ENCODE measurements at places on chromosomes 16 and 17.

DNA sequence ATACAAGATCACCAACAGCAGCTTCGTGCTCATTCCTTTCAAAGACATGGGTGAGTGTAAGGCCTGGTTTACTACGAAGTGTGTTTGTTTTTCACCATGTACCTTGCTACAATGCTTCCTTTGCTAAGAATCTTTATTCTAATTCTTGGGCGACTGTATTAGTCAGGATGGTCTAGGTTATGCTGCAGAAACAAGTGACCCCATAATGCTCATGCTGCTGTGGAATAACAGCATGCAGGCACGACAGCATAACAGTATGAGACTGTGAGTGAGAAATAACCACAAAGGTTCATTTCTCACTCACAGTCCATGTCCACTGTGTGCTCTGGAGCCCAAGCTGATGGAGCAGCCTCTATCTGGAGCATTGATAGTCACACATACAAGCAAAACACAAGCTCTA, 38.0 kb downstream of the TMC7 start:
- H3K4me1 ChIP-seq = no peaks in the 10 kb centered on the region
- no peak for DNase-seq
- H3K4me3 ChIP-seq = no peak overlapping the region
- H3K27me3 ChIP-seq = no peaks in the 10 kb centered on the region
- no peak overlapping the region for H3K27ac ChIP-seq

GRCh38 chr17:40224718-40225550, 5.8 kb downstream of the WIPF2 start:
- peaks cover 4% of the 10 kb centered on the region for H3K4me1 ChIP-seq
- H3K27ac ChIP-seq = peak overlapping the region; percentile 2
- no peak overlapping the region for H3K4me3 ChIP-seq

- peaks cover 5% of the 10 kb centered on the region for H3K27me3 ChIP-seq
- no peak overlapping the region for H3K4me3 ChIP-seq
- H3K4me1 ChIP-seq = peaks cover 4% of the 10 kb centered on the region
- DNase-seq = no peak
Measured at GRCh38 chr17:43831633-43832032, 1.3 kb downstream of the MPP3 start.

- H3K27ac ChIP-seq = no peak overlapping the region
- H3K36me3 ChIP-seq = peaks cover 6% of the 10 kb centered on the region
- H3K4me1 ChIP-seq = peaks cover 14% of the 10 kb centered on the region
- no peak for DNase-seq
Measured at GRCh38 chr17:82386881-82387704, 15.5 kb downstream of the UTS2R start.

DNA sequence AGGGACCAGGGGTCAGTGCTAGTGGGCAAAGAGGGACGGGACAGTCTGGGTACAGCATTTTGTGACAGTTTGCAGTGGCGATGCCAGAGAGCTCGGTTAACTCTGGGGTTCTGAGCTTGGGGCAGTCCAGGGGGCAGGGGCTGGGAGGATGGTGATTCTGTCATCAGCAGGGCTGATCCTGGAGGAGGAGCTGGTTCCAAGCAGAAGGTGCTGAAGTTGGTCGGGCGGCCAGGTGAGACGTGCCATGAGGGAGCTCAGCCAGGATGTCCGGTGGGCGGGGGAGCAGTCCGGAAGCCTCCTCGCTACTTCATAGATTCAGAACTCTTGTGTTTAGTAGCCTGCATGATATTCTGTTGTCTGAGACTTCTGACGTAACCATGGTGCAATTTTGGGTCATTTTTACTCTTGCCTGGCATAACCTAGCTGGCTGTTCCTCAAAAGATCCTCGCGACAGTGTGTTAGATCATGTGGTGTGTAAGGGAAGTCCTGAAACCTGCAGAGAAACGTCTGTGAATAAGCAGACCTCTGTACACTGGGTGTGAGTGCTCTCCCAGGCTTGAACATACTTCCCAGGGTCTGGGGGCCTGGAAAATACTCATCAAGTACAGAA, 122.0 kb downstream of the CLEC16A start:
- H3K27me3 ChIP-seq = no peaks in the 10 kb centered on the region
- H3K27ac ChIP-seq = no peak overlapping the region
- H3K4me1 ChIP-seq = peaks cover 8% of the 10 kb centered on the region
- DNase-seq = no peak
- peaks cover 12% of the 10 kb centered on the region for H3K36me3 ChIP-seq

DNA sequence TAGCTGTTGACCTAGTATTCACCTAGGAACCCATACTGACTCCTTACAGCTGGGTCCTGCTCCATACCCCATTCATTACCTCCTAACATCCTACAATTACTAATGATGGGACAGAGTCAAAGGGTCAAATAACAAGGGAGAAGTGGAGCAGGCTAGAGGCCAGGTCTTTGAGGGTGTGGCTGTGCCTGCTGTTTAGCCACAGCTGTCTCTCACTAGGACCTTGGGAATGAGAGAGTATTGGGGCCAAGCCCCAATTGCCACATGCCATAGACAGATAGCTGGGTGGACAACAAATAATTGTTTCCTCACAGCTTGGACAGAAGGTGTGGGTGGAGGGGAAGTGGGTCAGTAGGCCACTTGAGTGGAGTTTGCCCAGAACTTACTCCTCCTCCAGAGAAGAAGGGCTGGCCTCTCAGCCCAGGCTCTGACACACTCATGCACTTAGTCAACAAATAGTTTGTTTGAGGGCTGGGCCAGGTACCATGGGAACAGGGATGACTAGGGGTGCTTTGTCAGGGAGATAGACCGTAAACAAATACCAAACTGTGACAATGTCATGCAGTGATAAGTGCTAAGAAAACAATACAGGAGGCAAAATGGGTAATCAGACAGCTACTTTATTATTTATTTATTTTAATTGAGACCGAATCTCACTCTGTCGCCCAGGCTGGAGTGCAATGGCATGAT, 10.2 kb upstream of the CENPT start:
- H3K4me3 ChIP-seq = no peak overlapping the region
- DNase-seq = no peak
- H3K27ac ChIP-seq = no peak overlapping the region
- H3K36me3 ChIP-seq = peaks cover 9% of the 10 kb centered on the region
- no peaks in the 10 kb centered on the region for H3K27me3 ChIP-seq

DNA sequence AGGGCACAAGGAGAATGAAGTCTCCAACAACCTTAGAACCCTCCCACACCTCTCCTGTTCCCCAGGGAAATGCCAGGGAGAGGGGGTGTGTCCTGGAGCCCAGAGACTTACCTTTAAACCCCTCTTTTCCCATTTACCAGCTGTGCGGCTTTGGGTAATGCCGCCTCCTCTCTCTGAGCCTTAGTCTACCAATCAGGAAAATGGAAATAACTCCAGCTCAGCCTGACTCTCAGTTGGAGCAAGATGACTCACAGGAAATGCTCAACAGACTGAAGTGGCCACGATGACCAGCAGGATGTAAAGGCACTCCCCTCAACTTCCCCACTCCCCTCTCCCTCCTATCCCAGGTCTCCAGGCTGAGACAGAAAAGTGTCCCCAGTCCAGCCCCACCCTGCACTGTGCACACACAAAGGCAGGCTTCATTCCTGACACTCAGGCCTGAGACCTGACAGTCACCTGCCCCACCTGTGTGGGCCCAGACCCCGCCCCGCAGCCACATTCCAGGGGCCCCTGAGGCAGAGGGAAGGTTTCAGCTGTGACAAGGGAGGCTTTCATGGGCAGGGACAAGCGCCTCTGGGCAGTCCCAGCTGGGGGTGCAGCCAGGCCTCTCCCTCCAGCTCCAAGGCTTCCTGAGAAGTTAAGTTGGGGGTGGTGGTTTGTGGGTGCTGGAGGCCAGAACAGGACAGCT, 3.0 kb upstream of the KRT15 start:
- no peaks in the 10 kb centered on the region for H3K36me3 ChIP-seq
- H3K27me3 ChIP-seq = no peaks in the 10 kb centered on the region
- no peak overlapping the region for H3K4me3 ChIP-seq

DNA sequence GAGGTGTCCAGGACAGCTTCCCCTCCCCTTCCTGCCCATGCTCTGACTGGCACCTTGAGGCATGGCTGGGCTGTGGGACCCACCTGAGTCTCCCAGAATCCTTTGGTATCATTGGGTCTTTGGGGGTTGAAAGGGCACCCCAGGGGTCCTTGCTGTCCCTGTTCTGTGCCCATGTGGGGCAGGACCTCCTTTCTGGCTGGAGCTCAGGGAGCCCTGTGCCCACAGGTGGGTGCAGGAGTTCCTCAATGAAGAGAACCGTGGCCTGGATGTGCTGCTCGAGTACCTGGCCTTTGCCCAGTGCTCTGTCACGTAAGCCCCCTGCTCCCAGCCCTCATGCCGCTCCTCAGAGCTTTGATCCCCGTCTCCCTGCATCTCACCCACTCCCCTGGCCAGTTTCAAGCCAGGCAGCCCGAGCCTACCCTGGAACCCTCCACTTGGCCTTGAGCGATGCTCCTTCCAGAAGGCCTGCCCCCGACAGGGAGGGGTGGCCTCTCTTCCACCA, 11.8 kb downstream of the FMNL1 start:
- H3K27ac ChIP-seq = no peak overlapping the region
- H3K4me1 ChIP-seq = peaks cover 17% of the 10 kb centered on the region
- peaks cover 3% of the 10 kb centered on the region for H3K27me3 ChIP-seq
- no peak overlapping the region for H3K4me3 ChIP-seq
- H3K36me3 ChIP-seq = no peaks in the 10 kb centered on the region

- no peak overlapping the region for H3K27ac ChIP-seq
- no peaks in the 10 kb centered on the region for H3K27me3 ChIP-seq
- no peaks in the 10 kb centered on the region for H3K4me1 ChIP-seq
- H3K36me3 ChIP-seq = peaks cover 86% of the 10 kb centered on the region
- no peak overlapping the region for H3K4me3 ChIP-seq
- no peak for DNase-seq
Measured at GRCh38 chr17:81270279-81270678, 24.8 kb downstream of the SLC38A10 start.

GRCh38 chr17:46800573-46800972, 17.9 kb downstream of the WNT3 start:
- H3K27me3 ChIP-seq = no peaks in the 10 kb centered on the region
- H3K36me3 ChIP-seq = no peaks in the 10 kb centered on the region
- H3K27ac ChIP-seq = no peak overlapping the region
- H3K4me1 ChIP-seq = no peaks in the 10 kb centered on the region
- no peak overlapping the region for H3K4me3 ChIP-seq

- H3K36me3 ChIP-seq = no peaks in the 10 kb centered on the region
- no peaks in the 10 kb centered on the region for H3K27me3 ChIP-seq
- H3K4me1 ChIP-seq = peaks cover 4% of the 10 kb centered on the region
- no peak overlapping the region for H3K4me3 ChIP-seq
- H3K27ac ChIP-seq = no peak overlapping the region
Measured at GRCh38 chr17:34009912-34010311, 245.2 kb upstream of the CCL2 start.

- DNase-seq = no peak
- H3K4me3 ChIP-seq = no peak overlapping the region
- H3K27me3 ChIP-seq = no peaks in the 10 kb centered on the region
- H3K4me1 ChIP-seq = peaks cover 20% of the 10 kb centered on the region
- peaks cover 2% of the 10 kb centered on the region for H3K36me3 ChIP-seq
Measured at GRCh38 chr17:29160253-29160652, 19.9 kb downstream of the MYO18A start.

- no peak overlapping the region for H3K4me3 ChIP-seq
- no peaks in the 10 kb centered on the region for H3K36me3 ChIP-seq
- no peak for DNase-seq
- no peaks in the 10 kb centered on the region for H3K27me3 ChIP-seq
- no peaks in the 10 kb centered on the region for H3K4me1 ChIP-seq
Measured at GRCh38 chr16:82612263-82612662, 14.5 kb upstream of the CDH13 start.

DNA sequence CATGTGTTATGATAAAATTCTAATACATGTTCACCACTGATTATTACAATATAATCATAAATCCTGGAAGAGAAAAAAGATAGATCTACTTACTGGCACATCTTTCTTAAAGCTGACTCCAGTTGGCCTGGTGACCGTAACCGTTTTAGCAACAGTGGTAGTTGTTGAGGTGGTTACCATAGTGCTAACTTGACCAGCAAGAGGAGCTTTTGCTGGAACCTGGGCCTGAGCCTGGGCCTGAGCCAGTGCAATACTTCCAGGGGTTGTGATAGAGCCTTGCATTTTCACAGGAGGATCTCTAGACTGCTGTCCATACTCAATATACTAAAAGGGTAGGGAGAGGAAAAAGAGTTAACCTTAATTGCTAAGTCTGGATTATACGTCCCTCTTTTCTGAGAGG, 36.2 kb downstream of the SETD6 start:
- no peaks in the 10 kb centered on the region for H3K4me1 ChIP-seq
- H3K4me3 ChIP-seq = no peak overlapping the region
- H3K27ac ChIP-seq = no peak overlapping the region
- peaks cover 100% of the 10 kb centered on the region for H3K36me3 ChIP-seq
- no peak for DNase-seq
- no peaks in the 10 kb centered on the region for H3K27me3 ChIP-seq

DNA sequence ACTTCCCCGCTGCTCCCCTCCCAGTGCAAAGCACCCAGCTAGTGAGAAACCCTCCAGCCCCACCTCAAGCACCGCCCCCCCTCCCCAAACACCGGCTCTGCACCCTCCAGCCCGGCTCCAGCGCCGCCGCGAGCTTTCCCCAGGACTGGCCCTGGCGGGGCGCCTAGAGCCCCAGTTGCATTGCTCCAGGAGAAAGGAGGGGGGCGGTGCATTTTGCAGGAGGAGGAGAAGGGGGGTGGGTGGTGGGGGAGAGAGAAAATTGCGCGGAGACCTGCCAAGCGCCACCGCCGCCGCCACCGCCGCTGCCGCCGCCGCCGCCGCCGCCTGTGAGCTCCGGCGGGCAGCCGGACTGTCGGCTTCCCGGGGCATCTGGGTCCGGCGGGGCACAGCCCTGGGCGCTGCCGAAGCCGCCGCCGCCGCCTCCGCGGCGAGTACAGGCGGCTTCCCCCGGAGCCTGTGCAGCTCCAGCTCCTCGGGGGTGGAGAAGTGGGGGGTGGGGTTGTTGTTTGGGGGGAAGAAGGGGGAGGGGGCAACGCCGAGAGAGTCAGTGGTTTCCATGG, 333 bp upstream of the NOG start:
- peak; percentile 77 for DNase-seq
- H3K27me3 ChIP-seq = peaks cover 3% of the 10 kb centered on the region
- H3K36me3 ChIP-seq = no peaks in the 10 kb centered on the region
- H3K4me3 ChIP-seq = peak overlapping the region; percentile 87
- H3K4me1 ChIP-seq = peaks cover 9% of the 10 kb centered on the region
- peak overlapping the region; percentile 87 for H3K27ac ChIP-seq

- H3K27me3 ChIP-seq = peaks cover 5% of the 10 kb centered on the region
- H3K4me3 ChIP-seq = no peak overlapping the region
- no peak overlapping the region for H3K27ac ChIP-seq
- H3K36me3 ChIP-seq = no peaks in the 10 kb centered on the region
- DNase-seq = no peak
Measured at GRCh38 chr16:53519417-53520091, 16.5 kb upstream of the AKTIP start.

- DNase-seq = no peak
- no peak overlapping the region for H3K27ac ChIP-seq
- H3K36me3 ChIP-seq = no peaks in the 10 kb centered on the region
- H3K27me3 ChIP-seq = no peaks in the 10 kb centered on the region
- peaks cover 8% of the 10 kb centered on the region for H3K4me1 ChIP-seq
- H3K4me3 ChIP-seq = no peak overlapping the region
Measured at GRCh38 chr16:12238598-12238997, 262.1 kb downstream of the SNX29 start.

GRCh38 chr17:20988896-20989295, 53.9 kb downstream of the USP22 start:
- H3K27me3 ChIP-seq = no peaks in the 10 kb centered on the region
- peaks cover 14% of the 10 kb centered on the region for H3K4me1 ChIP-seq
- no peak overlapping the region for H3K27ac ChIP-seq
- H3K4me3 ChIP-seq = no peak overlapping the region
